Ovary (tissue), 10 donors: ENCODE measurements at places on chromosomes 2 and 18. TPM values are rescaled to one million over a fixed set of nuclear protein-coding genes. Genes with fewer than 3 reads are reported as not detected.

POTEE gene
- total RNA-seq, result 0.13 TPM

SLC66A2 gene
- 25.4 TPM for total RNA-seq

TEKT4 gene
- 0.72 TPM for total RNA-seq

ITGA4 gene
- 2.0 TPM for total RNA-seq

ZNF892 gene
- total RNA-seq, result 3.0 TPM

REG1B gene
- total RNA-seq, result not detected

PJVK gene
- 6.7 TPM for total RNA-seq

DNAJC5G gene
- total RNA-seq, result not detected

GREB1 gene
- total RNA-seq, result 219 TPM

NT5DC4 gene
- not detected for total RNA-seq

TSPYL6 gene
- total RNA-seq, result not detected

RGPD3 gene
- 0.60 TPM for total RNA-seq

RNF125 gene
- total RNA-seq, result 2.1 TPM

CNGA3 gene
- not detected for total RNA-seq

TRIM43 gene
- not detected for total RNA-seq

TMEM198 gene
- 10.7 TPM for total RNA-seq

TMEM18 gene
- 27.5 TPM for total RNA-seq

ARHGAP28 gene
- 15.7 TPM for total RNA-seq

SPTBN1 gene
- total RNA-seq, result 161 TPM

KCNE4 gene
- total RNA-seq, result 3.0 TPM

LCLAT1 gene
- 10.7 TPM for total RNA-seq

STAMBP gene
- 28.8 TPM for total RNA-seq

POTEI gene
- total RNA-seq, result 0.05 TPM

SLC23A3 gene
- total RNA-seq, result 1.3 TPM

KIF1A gene
- 4.4 TPM for total RNA-seq

USP37 gene
- total RNA-seq, result 13.3 TPM

PKDCC gene
- 576 TPM for total RNA-seq
